ENCODE measurements at places on chromosomes 4 and X. TPM values are rescaled to one million over a fixed set of nuclear protein-coding genes. Genes with fewer than 3 reads are reported as not detected.
A peak's percentile ranks its signal among the peaks of the same experiment; 100 is the strongest.

DNA sequence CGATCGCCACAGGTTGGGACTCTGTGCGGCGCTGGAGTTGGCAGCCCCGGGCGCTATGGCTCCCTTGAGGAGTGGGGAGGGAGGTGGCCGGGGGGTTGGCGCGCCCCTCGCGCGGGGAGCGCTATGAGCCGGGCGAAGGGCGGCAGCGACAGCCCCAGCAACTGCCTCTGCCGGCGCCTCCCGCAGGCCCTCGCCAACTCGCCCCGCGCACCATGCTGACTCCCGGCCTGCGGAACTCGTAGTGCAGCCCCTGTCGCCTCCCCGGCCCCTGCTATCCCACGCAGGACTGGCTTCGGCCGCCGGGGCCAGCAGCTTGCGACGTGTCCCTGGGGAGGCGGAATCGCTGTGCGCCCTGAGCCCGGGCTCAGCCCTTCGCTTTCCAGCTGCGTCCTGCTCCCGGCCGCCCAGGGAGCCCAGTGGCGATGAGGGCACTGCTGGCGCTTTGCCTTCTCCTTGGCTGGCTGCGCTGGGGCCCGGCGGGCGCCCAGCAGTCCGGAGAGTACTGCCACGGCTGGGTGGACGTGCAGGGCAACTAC lies 415 bp downstream of the SHISA3 start:
- no peaks in the 10 kb centered on the region for H3K36me3 ChIP-seq
- H3K4me1 ChIP-seq, result peaks cover 25% of the 10 kb centered on the region
- no peak overlapping the region for H3K27ac ChIP-seq
- H3K27me3 ChIP-seq, result peaks cover 71% of the 10 kb centered on the region
- H3K4me3 ChIP-seq, result peak overlapping the region; percentile 79
- DNase-seq, result no peak

DNA sequence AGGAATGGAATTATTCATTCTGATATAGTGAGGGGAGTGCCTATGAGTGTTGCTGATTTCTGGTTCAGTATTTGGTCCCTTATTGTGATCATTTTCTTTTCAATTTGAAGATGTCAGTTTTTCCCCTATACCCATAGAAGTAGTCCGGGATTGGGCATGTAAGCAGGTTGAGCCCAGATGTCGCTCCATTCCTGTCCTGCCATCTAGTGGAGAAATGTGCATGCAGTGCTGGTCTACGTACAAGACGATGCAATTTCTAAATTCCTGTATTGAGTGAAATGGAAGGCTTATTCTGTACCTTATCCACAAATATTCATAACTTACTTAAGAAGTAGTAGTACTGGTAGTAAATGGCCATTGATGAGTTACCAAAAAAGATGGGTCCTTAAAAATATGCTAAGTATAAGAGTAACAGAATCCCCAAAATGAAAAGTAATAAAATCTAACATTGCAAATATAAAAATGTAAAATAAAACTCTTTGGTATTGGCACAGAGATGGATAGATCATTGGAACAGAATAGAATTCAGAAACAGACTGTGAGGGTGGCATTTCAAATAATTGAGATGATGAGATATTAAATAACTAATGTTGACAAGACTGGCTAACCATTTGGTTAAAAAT lies 60.9 kb downstream of the UGT8 start:
- no peaks in the 10 kb centered on the region for H3K36me3 ChIP-seq
- no peak overlapping the region for H3K4me3 ChIP-seq
- H3K27ac ChIP-seq, result no peak overlapping the region
- no peaks in the 10 kb centered on the region for H3K4me1 ChIP-seq

The DKK2 gene
- not detected for total RNA-seq

The RNF175 gene
- not detected for total RNA-seq

The TCEANC gene
- total RNA-seq, result 8.3 TPM

The ABCE1 gene
- total RNA-seq, result 62.1 TPM

- no peak overlapping the region for H3K27ac ChIP-seq
- H3K27me3 ChIP-seq, result peaks cover under 1% of the 10 kb centered on the region
- peaks cover 2% of the 10 kb centered on the region for H3K4me1 ChIP-seq
- H3K36me3 ChIP-seq, result no peaks in the 10 kb centered on the region
- no peak overlapping the region for H3K4me3 ChIP-seq
- DNase-seq, result no peak
These were observed 6.8 kb downstream of the ATP2B3 start for GRCh38 chrX:153524234-153524633.

The EPGN gene
- total RNA-seq, result 0.67 TPM

GRCh38 chr4:89995006-89995405 lies 100.4 kb downstream of the MMRN1 start:
- H3K36me3 ChIP-seq, result no peaks in the 10 kb centered on the region
- H3K27ac ChIP-seq, result no peak overlapping the region
- H3K4me1 ChIP-seq, result no peaks in the 10 kb centered on the region
